ENCODE measurements at places on chromosomes 7 and 10.

- no peak for DNase-seq
Observed at GRCh38 chr7:112546723-112547513, 66.1 kb downstream of the LSMEM1 start.

DNA sequence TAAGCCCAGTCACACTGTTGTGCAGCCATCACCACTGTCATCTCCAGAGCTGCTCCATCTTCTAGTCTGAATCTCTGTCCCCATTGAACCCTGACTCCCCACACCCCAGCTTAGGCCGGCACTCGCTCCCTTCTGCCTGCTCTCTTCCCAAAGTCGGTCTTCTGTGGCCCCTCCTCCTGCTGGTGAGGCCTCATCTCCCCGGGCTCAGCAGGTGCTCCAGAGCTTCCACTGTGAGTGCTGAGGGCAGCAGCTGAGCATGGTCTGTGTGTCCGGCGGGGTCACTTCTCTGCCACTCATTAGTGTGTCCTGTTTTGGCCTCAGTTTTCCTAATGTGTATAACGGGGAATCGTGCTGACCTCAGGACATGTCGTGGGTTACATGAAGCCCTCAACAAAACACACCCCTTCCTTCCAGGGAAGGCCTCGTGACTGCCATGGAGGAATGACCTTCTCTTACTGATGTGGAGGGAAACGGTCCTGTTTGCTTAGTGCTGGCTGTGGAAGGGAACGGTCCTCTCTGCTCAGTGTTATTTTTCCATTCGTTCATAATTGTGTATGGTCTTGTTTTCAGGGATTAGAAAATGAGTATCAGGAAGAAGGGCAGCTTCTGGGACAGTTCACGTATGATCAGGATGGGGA lies 4.3 kb upstream of the GET4 start:
- DNase-seq, result no peak

- DNase-seq, result no peak
Observed at GRCh38 chr10:76306856-76307255, 875.4 kb downstream of the LRMDA start.

DNA sequence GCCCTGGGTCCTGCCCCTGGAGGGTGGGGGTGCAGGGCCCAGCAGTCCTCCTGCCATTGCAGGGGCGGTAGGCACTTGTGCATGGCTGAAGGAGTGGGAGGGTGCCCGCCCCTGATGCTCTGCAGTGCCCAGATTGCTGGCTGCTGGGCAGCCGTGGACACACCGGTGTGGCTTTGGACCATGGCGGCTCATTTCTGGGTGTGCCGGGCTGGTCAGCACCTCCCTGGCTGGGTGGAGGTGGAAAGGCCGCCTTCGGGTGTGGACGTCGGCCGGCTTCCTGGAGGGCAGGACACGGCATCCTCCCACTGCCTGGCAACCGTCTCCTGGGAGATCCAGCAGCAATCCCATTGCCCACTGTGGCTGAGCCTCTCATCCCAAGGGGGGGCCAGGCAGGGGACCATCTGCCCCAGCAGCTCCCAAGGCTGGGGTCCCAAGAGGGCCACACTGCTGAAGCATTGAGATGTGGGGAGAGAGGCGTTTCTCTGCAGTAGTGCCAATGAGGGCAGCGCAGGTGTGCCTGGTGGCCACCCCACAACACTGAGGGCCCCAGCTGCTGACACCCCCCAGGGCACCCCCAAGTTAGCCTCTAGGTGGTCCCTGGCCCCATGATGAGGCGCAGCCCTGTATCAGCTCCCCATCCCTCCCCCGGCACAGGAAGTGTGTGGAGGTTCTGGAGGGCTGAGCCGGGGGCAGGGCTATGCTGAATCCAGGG lies 12.9 kb downstream of the TTYH3 start:
- DNase-seq, result no peak

- DNase-seq, result no peak
Observed at GRCh38 chr7:105924945-105925344, 38.1 kb upstream of the CDHR3 start.

DNA sequence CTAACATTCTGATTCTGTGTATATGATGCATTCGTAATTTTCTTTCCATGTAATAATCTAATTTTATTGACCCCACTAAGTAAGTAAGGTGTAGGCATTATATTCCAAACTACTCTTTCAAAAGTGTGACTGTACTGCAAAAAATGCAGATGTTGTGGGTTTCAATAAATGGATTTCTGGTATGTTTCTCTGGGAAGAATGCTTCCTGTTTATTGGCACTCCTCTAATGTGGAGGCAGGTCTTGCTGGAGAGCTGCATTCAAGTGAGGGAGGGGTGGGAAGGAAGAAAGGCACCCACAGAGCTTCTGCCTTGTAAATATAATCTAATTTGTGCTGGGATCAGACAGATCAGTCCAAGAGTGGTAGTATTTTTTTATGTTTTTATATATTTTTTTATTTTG lies 23.9 kb downstream of the ST7 start:
- DNase-seq, result no peak

GRCh38 chr10:35351021-35351420 lies 14.7 kb downstream of the CCNY start:
- DNase-seq, result no peak

- no peak for DNase-seq
Observed at GRCh38 chr7:145431834-145432233, 596.0 kb upstream of the TPK1 start.

- no peak for DNase-seq
Observed at GRCh38 chr7:24384362-24385030, 100.5 kb downstream of the NPY start.

GRCh38 chr7:135308583-135309327 lies 75.1 kb downstream of the STRA8 start:
- no peak for DNase-seq

GRCh38 chr7:25322473-25322872 lies 94.2 kb upstream of the NPVF start:
- DNase-seq, result no peak

DNA sequence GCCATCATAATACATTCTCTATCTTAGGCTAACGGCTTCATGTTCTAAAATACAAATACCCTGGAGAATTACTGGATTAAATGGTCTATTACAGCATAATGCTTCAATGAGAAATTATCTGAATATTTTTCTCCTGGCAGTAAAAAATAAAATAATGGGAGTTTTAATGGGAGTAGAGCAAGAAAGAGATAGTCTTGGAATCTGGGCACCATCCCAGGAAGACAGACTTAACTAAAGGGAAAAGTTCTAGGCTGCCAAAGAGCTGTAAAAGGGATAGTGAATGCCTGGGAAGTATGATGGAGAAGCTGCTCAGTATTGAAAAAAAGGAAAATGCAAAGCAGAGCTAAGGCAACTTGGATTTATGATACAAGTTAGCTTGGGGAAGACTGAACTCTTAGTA lies 12.1 kb upstream of the SYPL1 start:
- DNase-seq, result no peak

- no peak for DNase-seq
Observed at GRCh38 chr10:106682175-106682574, 482.3 kb downstream of the SORCS1 start.

DNA sequence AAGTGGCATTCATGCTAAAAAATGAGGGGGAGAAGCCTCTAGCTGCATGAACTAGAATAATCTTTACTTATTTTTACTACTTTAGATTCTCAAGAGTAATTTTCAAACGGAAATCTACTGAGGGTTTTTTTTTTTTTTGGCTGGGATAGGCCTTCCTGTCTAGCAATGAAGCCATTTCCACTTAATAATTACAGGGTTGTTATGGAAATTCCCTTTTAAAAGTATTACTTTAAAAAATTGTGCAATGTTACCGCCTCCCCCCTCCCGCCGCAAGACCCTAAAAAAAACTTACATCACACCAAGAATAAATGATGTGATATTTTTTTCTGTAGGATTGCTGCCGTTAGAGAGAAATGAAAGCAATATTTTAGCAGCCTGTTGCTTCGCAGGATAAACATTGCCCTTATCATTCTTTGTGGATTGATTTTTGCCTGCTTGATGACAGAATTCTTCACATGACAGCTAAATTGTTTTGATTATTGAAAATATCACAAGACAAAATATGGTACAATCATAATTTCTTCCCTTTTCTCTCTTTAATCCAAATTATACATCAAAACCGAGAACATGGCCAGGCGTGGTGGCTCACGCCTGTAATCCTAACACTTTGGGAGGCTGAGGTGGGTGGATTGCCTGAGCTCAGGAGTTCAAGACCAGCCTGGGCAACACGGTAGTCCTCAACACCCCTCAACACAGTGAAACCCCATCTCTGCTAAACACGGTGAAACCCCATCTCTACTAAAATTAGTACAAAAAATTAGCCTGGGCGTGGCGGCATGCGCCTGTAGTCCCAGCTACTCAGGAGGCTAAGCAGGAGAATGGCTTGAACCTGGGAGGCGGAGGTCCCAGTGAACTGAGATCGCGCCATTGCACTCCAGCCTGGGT lies 32.8 kb downstream of the ARL4A start:
- no peak for DNase-seq

- no peak for DNase-seq
Observed at GRCh38 chr7:16446508-16446907, 19.0 kb downstream of the SOSTDC1 start.

DNA sequence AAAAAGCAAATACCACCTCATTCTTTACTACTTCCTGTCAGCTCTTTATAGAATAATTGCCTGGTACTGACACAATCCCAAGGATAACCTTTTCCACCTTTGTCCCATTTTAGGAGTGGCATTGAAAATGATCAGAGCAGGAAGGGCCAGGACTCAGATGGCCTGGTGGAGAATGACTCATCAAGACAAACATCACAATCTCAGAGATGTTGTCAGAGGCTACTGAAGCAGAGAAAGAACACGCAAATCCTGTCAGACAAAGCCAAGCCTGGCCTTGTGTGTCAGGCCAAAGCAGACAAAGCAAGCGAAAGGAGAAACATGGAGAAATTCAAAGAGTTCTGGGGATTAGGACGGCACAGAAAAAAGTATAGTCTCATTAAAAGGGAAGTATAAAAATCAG lies 40.9 kb downstream of the NSUN6 start:
- DNase-seq, result no peak

GRCh38 chr7:24129597-24129996 lies 154.4 kb upstream of the NPY start:
- DNase-seq, result no peak

DNA sequence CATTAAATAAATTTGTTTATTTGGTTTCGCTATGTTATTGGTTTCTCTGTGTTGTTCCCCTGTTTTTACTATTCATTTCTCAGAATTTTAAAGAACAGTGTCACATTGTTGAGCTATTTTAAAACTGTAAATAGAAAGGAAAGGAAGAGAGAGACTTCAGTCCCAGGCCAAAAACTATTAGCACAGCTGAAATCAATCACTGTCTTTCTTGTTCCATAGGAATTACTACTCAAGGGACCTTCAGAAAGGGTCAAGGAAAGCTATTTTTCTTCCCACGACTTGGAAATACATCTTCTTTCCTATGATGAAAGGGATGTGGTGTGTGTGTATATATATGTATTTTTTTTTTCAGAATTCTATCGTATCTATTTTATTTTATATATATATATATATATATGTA lies 29.0 kb upstream of the GNAT3 start:
- DNase-seq, result no peak

DNA sequence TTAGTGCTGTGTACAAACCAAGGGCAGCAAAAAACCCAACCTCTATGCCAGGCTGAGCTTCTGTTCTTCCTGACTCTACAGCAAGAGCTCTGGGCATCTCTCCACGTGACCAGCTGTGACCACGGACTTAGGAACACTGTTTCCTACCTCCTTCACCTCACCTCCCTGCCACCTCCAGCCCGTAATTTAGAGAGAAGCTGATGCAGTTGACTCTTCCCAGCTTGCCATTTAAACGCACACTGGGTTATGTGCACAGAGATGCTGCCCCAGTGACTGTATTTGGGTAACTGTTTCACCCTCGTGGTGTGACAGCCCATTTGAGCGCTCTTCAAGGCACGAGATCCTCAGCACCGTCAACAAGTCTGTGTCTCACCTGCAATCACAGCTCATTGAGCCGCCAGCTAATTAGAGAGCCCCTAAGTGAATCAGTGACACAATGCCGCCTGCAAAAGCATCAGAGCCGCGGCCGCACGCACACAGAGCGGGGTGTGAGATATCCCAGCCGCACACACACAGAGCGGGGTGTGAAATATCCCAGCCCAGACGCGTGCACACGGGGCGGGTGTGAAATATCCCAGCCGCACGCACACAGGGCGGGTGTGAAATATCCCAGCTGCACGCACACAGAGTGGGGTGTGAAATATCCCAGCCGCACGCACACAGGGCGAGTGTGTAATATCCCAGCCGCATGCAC lies 319.7 kb downstream of the PTPRN2 start:
- no peak for DNase-seq

GRCh38 chr7:108824840-108825580 lies 255.3 kb downstream of the DNAJB9 start:
- DNase-seq, result no peak

DNA sequence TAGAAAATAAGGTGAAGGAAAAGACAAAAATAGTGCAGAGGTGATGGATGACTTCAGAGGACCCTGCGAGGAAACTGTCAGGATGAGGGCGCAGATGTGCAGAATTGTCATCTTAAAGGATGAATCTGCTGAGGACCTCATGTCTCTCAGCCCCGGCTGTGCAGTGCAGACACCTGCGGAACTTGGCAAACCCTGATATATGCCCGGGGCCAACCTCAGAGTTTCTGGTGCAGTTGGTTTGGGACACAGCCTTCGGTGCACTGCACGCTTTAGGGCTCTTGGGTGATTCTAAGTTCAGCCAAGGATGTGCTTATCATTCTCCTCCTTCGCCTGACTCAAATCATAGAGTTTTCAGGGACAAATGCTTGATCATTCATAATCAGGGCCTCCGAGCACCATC lies 310.1 kb downstream of the TCERG1L start:
- DNase-seq, result no peak

GRCh38 chr10:129547608-129548007 lies 80.6 kb downstream of the MGMT start:
- no peak for DNase-seq

DNA sequence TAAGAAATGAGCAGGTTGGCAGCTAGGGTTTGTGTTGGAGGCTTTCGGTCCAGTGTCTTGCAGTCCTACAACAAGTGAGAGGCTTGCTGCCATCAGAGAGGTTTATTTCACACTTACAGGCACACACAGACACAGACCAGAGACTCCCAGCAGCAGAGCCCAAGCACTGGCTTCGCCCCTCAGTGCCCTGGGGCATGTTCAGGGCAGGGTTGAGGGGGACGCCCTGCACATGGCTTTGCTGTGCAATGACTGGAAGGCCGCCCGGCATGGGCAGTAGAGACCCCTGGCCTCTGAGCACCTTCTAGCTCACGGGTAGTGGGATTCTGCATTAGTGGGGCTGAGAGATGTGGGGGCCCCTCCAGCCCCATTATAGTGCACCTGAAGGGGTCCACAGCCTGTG lies 3.8 kb downstream of the SPRN start:
- no peak for DNase-seq

GRCh38 chr10:35716776-35717175 lies 74.7 kb upstream of the FZD8 start:
- no peak for DNase-seq

GRCh38 chr10:32376097-32376496 lies 29.1 kb upstream of the EPC1 start:
- no peak for DNase-seq

DNA sequence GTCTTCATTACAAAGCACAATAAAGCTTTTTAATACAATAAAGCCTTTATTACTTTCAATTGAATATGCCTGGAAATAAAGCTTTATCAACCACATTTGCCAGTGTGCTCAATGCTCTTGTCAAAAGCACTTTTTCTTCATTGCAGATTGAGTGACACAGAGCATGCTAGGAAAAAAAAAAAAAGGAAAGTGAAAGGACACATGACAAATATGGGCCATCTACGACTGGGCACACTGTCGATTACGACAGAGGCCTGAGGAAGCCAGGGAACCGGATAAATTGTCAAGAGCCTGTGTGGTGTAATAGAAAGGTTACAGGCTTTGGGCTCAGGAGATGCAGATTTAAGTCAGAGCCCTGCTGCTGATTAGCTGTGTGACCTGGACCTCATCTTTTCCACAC lies 84.8 kb upstream of the LRGUK start:
- no peak for DNase-seq

GRCh38 chr10:108452533-108452932 lies 1288.0 kb upstream of the SORCS1 start:
- DNase-seq, result no peak

Measured in T follicular helper cell (primary cell).